Umbilical cord (tissue), 2 donors: ENCODE measurements at places on chromosomes 7 and 10.

- DNase-seq, result peak; percentile 98
These were observed 240.1 kb downstream of the ELMO1 start for GRCh38 chr7:37208528-37208927.

DNA sequence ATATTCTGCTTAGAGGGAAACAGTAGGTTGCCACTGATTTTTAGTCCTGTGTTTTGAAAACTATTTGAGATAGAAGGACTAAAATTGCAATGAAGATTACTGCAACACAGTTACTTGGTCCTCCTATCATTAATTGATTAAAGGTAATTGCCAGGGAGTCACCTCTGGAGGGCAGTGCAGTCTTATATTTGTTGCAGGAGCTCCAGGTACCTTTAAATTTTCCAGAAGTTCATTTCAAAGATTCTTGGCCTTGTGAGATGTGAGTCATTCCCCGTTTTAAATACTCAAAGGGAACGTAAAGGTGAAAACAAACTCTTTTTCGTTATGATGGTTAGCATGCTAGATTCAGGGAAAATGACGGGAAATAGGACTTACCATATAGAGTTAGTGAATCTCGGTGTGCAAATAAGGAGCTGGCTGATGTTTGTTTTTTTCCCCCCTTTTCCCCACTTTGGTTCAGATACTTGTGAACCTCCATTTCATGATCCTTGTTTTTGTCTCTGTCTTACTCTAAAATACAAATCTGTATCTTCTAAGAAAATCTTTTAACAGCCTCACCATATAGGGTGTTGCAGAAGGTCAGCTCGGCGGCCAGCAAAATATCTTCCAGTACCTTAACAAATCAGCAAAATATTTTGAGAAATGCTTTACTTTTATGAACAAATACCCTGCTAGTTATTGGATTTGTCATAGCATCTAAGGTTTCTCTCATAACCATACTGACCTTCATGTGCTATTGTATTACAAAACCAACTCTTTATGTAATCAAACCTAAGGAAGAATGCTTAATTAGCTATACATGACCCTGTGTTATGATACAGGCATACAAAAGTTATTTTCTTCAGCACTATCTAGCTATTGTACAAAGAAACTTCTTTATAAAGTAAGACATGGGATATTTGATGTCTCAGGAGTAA lies 143.0 kb upstream of the HDAC9 start:
- peak; percentile 70 for DNase-seq

GRCh38 chr10:102691285-102692066 lies 22.7 kb downstream of the ARL3 start:
- DNase-seq, result peak; percentile 82

- no peak for DNase-seq
These were observed 97.7 kb upstream of the RPA3 start for GRCh38 chr7:7816084-7816483.

- DNase-seq, result no peak
These were observed 100.3 kb upstream of the C10orf90 start for GRCh38 chr10:126770809-126771208.

DNA sequence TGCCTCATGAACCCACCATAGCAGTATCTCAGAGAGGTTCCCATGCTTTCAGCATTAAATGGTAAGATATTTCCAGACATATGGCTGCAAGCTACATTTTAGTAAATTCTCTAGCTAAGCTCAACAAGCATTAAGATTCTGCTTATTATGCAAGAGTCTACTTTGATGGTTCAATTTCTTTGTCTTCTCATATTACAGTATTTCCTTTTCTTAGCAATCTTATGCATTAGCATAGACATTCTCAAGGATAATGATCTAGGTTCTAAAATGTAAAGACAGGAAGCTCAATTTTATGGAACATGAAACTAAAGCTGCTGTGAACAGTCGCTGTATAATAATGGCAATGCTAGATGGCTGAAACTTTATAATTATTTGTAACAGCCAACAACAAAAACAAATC lies 39.2 kb downstream of the MEOX2 start:
- DNase-seq, result no peak

GRCh38 chr7:112080441-112080840 lies 125.8 kb downstream of the DOCK4 start:
- peak; percentile 65 for DNase-seq

DNA sequence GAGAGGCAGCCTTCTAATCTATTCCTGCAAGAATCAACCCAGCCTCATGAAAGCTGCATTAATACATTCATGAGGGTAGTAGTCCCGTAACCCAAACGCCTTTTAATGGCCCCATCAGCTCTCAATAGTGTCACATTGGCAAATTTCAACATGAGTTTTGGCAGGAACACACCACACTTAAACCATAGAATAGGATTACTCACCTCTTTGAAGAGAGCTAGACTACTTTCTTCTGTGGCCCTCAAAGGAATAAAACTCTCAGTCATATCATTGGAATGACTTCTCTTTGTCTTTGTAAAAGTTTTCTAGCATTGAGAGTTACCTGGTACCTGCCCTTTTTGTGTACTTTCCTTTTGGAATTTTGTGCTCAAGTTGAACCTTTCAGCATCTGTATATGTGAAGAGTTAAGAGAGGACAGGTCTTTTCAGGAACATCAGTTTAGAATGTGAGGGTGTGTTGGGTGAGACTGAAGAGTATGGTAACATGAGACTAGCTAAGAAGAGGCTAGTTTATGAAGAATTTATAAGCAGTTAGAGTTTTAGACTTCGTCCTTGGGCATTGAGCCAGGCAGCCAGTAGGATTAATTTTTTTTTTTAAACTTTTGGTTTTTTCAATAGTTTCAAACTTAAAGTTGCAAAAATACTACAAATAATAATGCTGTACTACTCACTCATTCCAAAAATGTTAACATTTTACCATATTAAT lies 92.6 kb downstream of the MLLT10 start:
- no peak for DNase-seq

- DNase-seq, result no peak
These were observed 54.1 kb downstream of the CYTH3 start for GRCh38 chr7:6218329-6218728.

DNA sequence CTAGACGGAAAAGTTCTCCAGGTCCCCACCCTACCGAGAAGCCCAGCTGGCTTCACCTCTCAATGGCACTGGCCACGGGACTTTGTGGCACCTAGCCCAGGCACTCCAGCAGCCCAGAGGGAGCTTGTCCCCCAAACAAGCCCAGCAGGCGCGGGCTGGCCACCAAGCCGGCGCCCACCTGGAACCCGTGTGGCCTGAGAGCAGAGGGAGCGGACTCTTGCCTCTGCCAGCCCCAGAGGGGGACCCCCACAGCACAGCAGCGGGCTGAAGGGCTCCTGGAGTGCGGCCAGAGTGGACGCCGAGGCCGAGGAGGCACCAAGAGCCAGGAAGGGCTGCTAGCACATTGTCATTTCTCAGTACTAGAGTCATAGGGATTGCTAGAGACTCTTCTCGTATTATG lies 671.4 kb downstream of the CNTNAP2 start:
- DNase-seq, result no peak

DNA sequence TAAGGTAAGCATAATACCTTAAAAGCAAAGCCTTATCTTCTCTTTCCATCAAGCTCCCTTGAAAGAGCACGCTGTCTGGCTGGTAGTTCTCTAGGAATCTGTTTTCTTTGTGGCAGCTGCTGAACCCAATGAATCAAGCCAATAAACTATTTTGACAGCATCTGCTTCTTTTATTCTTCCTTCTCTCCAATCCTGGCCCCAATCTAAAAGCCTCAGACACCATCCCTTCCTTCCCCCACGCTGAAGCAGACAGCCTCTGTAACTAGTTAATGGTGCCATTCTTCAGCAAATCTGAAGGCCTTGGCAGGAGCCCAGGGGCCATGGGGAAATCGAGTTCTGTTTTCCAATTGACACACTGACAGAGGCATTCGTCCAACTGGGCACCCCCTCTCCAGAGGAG lies 186.6 kb upstream of the LYZL1 start:
- peak; percentile 91 for DNase-seq

- peak; percentile 60 for DNase-seq
These were observed 30.3 kb downstream of the ARL5B start for GRCh38 chr10:18689498-18689897.

- no peak for DNase-seq
These were observed 156.7 kb downstream of the RAPGEF5 start for GRCh38 chr7:22200238-22200637.

DNA sequence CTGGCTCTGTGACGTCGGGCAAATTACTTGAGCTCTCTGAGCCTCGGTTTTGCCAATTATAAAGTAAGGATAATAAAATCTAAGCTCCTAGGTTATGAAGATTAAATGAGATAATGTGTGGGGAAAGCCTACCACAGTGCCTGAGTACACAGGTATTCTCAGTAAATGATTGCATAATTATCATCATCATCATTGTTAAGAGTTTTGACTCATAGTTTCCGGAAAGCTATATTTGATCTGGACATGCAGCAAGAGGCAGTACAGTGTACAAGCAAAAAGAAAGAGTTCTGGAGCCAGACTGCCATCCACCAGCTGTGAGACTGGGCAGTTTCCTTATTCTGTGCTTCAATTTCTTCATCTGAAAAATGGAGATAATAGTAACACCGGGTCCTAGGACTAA lies 155.6 kb upstream of the YAE1 start:
- DNase-seq, result no peak

DNA sequence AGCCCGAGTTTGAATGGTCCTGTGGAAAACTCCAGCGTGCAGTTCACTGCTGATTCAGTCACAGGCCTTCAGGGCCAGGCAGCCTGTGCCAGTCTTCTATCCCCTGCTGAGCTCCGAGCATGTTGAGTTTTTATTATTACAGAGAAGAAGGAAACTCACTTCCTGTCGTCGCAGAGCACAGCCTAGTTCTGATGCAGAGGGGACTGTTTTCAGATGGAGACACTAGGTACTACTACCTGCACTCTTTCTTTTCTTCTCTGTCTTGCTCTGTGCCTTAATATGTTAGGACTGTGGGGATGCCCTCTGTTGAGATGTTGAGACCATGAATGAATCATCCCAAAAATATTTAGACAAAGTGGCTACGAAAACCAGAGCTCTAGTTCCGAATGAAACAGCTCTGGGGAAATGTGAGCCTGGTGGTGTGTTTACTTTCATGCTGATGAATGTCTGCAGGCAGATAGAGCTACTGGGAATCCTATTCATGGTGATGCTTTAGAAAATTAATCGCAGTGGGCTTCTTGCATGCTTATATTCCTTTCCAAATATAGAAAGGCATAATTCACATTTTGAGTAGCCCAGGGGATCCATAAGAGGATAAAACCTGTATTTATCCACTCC lies 29.6 kb downstream of the CASP7 start:
- peak; percentile 65 for DNase-seq

- no peak for DNase-seq
These were observed 624.0 kb downstream of the NRG3 start for GRCh38 chr10:82498976-82499375.

DNA sequence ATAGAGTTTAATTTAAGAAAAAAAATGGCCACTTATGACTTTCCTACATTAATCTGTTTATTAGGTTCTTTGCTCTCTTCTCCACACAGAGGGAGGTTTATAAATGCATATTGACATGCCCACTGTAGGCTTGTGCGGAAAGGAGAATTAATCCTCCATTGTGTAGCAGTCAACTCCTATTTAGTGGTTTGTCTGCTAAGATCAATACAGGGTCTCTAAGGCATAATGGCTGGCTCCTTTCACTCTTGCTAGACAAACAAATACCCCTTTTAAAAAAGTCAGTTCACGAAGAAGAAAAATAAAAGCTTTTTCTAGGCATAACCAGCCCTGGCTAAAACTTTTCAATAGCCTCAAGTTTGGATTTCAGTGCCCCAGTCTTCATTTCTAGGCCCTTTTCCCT lies 141.6 kb downstream of the TSPAN12 start:
- DNase-seq, result no peak

GRCh38 chr7:28298870-28299518 lies 113.3 kb upstream of the CREB5 start:
- DNase-seq, result peak; percentile 77

GRCh38 chr7:18760631-18761445 lies 265.3 kb downstream of the HDAC9 start:
- no peak for DNase-seq

DNA sequence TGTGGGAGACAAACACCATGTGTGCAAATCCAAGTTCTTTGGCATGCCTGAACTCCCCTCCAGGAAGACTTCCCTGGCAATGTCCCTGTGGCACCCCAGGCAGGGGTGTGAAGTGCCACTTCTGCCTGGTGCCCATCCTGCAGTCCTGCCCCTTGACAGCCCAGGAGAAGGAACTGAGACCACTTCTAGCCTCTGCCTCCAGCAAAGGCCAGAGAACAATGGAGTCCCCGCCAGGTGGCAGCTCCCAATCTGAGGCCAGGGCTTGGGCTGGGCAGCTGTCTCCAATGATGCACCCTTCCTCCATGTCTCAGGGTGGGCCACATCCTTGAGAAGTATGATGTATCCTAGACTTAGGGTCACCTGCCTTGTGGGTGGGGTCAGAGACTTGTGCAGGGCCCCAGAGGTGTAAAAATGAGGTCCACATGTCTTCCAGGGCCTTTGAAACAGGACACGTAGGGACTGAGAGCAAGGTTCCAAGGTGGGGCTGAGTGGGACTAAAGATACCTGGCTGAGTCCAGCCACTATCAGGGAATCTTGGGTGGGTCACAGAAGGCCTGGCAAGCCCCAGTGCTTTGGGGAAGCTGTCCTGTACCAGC lies 5.5 kb downstream of the FXYD4 start:
- no peak for DNase-seq

DNA sequence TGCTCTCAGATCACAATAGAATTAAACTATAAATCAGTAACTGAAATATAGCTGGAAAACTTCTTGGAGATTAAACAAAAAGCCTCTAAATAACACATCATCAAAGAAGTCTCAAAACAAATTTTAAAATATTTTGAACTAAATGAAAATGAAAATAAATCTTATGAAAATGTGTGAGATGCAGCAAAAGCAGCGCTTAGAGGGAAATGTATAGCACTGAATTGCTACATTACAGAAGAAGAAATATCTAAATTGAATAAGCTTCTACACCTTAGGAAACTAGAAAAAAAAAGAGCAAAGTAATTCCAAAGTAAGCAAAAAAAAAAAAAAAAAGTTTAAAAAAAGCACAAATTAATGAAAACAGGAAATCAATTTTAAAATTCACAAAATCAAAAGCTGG lies 35.2 kb downstream of the LMBR1 start:
- no peak for DNase-seq

DNA sequence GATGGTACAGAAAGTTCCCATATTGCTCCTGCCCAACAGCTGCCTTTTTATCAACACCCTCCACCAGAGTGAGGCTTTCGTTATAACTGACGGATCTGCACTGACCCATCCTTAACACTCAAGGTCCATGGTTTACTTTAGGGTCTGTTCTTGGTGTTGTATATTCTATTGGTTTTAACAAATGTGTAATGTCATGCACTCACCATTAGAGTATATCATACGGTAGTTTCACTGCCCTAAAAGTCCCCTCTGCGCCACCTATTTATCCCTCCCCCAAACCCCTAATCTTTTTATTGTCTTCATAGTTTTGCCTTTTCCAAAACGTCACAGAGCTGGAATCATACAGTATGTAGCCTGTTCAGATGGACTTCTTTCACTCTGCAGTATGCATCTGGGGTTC lies 102.8 kb upstream of the TNS3 start:
- no peak for DNase-seq
